ENCODE measurements at places on chromosomes 11 and 22. TPM values are rescaled to one million over a fixed set of nuclear protein-coding genes. Genes with fewer than 3 reads are reported as not detected.

- no peak for DNase-seq
Measured at GRCh38 chr22:45475851-45476514, 26.7 kb upstream of the FBLN1 start.

DNA sequence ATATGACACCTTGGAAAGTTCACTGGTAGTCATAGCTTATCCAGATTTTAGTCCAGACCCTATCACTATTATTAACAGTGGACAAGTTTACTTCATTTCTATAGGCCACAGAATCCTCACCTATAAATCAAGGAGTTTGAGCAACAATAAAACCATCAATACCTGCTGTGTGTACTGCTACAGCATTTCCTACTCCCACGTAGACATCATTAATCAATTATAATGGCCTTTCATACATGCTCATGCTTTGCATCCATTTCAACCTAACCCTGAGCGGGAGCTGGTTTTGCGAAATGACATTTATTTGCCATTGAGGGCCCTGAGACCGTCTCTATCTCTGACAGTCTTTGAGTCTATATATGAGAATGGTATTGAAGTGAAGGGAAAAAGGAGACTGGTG lies 312.3 kb downstream of the FAT3 start:
- no peak for DNase-seq

DNA sequence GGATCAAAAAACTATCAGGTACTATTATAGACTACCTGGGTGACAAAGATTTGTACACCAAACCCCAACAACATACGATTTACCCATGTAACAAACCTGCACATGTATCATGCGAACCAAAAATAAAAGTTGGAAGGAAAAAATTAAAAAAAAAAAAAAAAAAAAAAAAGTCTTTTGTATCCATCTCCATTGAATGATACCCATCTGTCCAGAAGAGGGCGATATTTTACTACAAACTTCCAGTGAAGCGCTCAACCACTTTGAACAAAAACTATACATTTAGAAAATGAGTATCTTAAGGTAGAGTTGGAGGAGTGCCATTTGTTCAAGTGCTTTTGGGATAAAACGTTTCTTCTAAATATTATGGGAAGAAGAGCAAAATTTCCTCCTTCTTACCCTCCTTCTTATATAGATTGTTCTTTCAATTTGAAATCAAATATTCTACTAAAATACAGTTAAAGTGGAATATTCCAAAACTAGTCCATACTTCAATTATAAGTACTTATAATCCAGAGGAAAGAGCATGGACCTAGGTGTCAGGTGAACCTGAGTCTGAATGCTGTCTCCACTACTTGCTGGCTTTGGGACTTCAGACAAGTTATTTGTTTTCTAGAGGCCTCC lies 23.3 kb downstream of the ARL14EP start:
- peak; percentile 47 for DNase-seq

GRCh38 chr11:14386895-14387480 lies 28.0 kb upstream of the RRAS2 start:
- no peak for DNase-seq

The TCF20 gene
- total RNA-seq: 47.3 TPM

DNA sequence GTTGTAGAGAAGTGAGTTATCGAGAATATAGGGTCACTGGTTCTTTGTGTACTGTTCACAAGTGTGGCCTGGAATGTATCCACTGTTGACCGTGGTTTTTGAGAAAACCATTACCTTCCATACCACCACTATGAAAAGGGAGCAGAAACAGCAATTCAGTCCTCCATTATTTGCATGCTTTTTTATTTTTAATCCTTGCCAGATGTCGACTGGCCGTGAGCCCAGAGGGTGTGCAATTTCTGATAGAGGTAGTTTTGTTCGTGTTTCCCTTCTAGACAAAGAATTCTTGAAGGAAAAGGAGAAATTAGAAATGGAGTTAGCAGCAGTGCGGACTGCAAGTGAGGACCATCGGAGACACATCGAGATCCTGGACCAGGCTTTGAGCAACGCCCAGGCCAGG lies 81.7 kb downstream of the AMOTL1 start:
- no peak for DNase-seq

GRCh38 chr22:21052715-21053459 lies 7.1 kb downstream of the LRRC74B start:
- no peak for DNase-seq

DNA sequence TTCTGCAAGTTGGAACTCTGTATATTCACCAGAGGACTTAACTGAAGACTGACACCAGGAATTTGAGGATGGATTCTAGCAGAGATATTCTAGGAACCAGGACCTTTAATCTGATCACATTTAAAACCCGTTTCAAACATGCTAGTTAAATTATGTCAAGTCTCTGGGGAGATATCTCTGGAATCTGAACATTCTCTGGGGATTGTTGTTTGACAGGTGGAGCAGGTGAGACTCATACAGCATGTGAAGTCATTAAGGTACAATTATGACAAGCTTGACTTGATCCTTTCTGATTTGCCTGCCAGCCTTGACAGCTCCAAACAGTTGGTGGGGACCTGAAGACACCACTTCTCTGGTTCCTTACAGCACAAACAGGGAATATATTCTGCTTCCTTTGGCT lies 100.3 kb downstream of the FAT3 start:
- no peak for DNase-seq

The ZP1 gene
- 0.68 TPM for total RNA-seq

The MRGPRX4 gene
- total RNA-seq: not detected

The OR2AT4 gene
- total RNA-seq: not detected

DNA sequence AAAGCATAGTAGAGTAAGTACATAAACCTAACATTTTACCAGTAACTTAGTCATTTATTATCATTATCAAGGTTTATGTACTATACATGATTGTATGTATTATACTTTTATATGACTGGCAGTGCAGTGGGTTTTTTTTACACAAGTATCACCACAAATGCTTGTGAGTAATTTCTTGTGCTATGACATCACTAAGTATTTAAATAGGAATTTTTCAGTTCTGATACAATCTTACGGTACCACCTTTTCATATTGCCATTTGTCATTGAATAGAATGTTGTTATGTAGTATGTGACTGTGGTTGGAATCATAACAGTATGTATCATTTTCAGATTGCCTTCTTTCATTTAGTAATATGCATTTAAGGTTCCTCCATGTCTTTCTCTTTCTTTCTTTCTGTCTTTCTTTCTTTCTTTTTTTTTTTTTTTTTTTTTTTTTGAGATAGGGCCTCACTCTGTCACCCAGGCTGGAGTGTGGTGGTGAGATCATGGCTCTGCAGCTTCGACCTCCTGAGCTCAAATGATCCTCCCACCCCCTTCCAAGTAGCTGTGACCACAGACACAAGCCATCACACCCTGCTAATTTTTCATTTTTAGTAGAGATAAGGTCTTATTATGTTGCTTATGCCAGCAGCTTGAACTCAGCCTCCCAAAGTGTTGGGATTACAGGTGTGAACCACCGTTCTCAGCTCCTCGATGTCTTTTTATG lies 18.6 kb downstream of the ATM start:
- no peak for DNase-seq

DNA sequence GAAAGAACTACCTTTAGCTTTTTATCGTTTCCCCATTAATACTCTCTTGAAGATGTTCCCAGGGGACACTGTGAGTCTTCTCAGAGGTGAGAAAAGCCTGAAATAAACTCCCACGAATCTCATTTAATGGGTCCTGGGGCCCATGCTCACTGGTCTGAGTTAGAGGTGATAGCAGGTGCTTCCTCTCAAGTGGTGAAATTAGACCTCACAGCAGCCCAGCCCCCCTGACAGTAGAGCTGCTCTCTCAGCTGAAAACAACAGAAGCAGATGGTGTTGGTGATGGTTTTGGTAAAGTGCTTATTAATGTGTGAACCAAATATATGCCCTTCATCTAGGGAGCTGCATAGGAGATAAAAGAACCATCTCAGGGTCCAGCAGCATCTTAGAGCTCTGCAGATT lies 76.8 kb upstream of the VPREB1 start:
- no peak for DNase-seq

GRCh38 chr11:120034176-120034875 lies 103.6 kb downstream of the TRIM29 start:
- no peak for DNase-seq

- DNase-seq: no peak
Measured at GRCh38 chr11:115134926-115135325, 369.3 kb downstream of the CADM1 start.

- DNase-seq: no peak
Measured at GRCh38 chr11:46363031-46363407, 15.8 kb downstream of the DGKZ start.

DNA sequence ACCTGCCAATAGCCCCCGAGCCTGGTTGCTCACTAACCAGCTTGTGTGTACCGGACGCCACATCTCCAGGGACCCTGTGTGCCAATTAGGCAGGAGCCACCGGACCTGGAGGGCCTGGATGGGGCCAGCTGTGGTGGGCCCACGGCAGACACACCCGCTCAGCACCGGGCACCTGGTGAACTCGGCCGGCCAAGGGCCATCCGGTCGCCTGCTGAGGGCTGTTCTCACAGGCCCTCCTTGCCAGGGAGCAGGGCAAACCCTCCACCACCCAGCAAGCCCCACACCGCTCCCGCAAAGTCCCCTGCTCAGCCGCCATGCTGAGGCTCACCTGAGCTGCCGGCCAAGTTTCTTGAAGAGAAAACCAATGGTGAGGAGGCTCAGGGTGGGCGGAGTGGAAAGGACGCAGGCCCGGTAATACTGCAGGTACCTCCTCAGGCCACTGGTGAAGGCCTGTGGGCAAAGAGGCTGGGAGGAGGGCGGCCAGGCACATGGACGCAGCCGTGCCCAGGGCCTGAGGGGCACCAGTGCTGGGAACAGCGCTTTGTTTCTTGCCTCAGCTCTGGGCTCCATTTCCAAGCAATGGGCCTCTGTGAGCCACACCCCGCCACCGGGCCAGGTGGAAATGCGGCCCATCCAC lies 17.1 kb downstream of the TUBGCP6 start:
- no peak for DNase-seq

- DNase-seq: no peak
Measured at GRCh38 chr11:132046288-132046865, 676.0 kb downstream of the NTM start.

The CARNS1 gene
- total RNA-seq: 1.0 TPM

The ZNF74 gene
- total RNA-seq: 41.6 TPM

DNA sequence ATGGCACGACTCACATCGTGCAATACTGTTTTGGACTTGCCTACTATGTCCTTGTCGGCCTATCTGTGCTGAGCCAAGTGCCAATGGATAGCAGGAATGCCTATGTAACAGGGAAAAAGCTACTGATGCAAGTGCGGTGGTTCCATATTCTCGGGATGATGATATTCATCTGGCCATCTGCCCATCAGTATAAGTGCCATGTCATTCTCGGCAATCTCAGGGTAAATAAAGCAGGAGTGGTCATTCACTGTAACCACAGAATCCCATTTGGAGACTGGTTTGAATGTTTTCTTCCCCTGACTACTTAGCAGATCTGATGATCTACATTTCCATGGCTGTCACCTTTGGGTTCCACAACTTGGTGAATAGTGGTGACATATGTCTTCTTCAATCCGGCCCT lies 20.1 kb downstream of the OOSP3 start:
- no peak for DNase-seq

The MMP7 gene
- 171 TPM for total RNA-seq

The RPS6KA4 gene
- total RNA-seq: 18.9 TPM

The SHANK2 gene
- 43.5 TPM for total RNA-seq

DNA sequence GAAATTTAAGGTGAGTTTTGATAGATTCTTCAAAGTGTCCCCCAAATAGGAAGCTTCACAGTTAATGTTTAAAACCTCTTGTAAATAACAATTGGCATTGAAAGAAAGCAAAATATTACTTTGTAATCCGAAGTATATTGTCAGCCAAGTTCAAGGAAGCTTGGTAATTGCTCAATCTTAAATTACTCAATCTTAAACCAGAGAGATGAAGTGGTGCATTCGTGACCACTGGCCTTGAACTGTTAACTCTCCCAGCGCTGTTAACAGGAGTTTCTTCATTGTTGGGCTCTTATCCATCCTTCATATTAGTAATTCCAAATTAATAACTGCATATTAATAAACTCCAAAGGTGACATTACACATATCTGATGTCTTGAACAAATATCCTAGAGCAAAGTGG lies 20.6 kb upstream of the FDX1 start:
- no peak for DNase-seq

GRCh38 chr11:121368364-121369240 lies 76.0 kb downstream of the SC5D start:
- no peak for DNase-seq

GRCh38 chr11:73950869-73951710 lies at the start of gene DNAJB13:
DNAJB13 (plus strand) TSS chr11:73951026; CDS start chr11:73951070, 44 bp downstream.
- DNase-seq: peak; percentile 42

GRCh38 chr11:20261526-20261925 lies 101.3 kb upstream of the DBX1 start:
- no peak for DNase-seq

The MMP27 gene
- not detected for total RNA-seq

- no peak for DNase-seq
Measured at GRCh38 chr11:78438298-78438975, 20.8 kb upstream of the GAB2 start.

DNA sequence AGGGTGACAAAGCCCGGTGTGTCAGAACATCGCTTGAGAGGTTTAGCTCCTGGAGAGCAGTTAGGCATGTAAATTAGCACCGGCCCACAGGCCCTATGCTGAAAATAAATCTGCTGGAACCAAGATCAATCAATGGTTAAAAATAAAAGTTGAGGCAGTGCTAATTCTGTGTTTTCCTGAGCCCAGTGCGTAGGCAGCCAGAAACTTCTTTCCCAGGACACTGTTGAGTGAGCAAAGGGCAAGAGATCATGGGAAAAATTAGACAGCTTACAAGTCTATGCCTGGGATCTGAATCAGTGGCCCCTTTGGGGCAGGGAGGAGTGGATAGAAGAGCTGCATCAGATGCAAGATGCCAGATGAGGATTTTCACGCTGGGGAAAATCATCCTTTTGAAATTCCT lies 539.2 kb downstream of the BUD13 start:
- no peak for DNase-seq

DNA sequence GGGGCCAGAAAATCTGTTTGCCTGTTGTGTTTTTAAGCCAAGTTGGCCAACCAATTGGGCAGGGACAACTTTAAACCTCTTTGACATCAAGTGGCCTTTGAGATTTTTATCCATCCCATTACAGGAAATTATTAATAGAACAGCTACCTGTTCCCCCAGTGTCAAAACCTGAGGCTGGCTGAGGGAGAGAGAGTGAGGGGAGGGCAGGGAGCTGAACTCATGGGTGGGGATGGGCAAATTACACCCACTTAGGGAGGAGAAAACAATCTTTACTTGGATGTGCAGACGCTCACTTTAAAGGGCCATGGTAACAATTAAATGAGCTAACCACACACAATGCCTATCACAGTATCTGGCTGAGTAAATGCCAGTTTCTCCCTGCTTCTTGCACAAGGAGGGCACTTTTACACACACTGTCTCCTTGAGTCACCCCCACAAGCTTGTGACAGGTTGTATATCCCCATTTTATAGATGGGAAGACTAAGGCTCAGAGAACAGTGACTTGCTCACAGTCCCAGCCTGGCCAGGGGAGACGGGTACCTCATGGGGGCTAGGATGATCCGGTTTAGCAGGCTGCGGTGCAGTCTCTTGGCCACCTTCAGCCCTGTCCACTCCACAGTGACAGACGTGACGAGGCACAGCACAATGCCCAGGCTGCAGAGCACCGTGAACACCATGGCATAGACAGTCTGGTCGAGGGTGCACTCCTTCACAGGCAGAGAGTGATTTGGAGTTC lies 17.8 kb upstream of the KCNJ11 start:
- no peak for DNase-seq
